ENCODE measurements at places on chromosomes 6 and 20. TPM values are rescaled to one million over a fixed set of nuclear protein-coding genes. Genes with fewer than 3 reads are reported as not detected.

DNA sequence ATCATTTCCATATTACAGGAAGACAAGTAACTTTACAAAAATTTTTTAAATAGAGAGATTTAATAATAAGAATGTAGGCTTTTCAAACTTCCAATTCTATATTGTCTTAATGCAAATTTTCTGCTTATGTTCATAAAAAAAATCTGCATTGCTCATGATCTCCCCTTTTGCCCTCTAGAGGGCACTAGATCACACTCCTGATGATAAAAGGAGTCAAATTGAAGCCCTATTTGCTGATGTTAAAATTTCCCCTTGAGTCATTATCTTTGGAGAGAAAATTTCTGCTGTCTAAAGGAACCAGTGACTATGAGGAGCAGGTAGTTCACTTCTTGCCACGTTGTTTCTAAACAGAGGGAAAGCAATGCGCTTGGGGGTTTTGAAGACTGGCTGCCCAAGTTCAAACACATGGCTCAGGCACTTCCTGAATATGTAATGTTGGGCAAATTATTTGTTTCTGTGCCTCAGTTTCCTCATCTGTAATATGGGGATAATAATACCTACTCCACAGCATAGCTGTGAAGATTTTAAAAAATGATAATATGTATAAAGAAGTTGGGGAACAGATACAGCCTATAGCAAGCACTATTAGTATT is 874.2 kb downstream of the TFAP2A start:
- no peak overlapping the region for H3K27ac ChIP-seq
- no peaks in the 10 kb centered on the region for H3K4me1 ChIP-seq
- H3K27me3 ChIP-seq, result no peaks in the 10 kb centered on the region
- no peaks in the 10 kb centered on the region for H3K36me3 ChIP-seq
- H3K4me3 ChIP-seq, result no peak overlapping the region

DNA sequence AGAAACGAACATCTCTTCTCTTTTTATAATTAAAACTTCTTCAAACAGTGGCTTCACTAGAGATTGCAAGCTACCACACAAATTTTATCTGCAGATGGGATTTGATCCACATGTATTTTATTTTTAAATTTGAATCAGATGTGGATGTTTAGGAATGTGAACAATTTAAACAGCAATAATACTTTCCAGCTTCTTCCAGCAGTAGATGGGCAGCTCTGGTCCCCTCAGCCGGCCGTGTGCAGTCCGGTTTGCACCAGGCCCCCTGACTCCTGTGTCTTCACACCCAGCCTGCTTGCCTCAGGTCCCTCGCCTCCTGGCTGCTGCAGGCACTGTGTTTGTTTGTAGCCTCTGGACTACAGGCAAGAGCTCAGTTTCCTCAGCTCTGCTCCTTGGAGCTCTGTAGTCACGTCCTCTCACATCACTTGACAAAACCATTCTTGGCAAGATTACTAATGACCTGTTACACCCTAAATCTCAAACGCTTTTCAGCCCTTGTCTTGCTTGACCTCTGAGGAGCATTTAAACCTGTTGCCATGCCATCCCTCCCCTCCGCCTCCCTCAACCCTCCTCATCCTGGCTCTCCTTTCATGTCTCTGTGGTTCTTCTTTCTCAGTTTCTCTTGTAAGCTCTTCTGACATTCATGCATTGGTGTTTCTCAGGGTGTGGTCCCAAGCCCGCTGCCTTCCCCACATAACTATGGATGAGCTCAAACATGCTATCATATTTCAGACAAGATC is 13.2 kb upstream of the ZBTB24 start:
- DNase-seq, result no peak
- H3K27me3 ChIP-seq, result no peaks in the 10 kb centered on the region
- no peaks in the 10 kb centered on the region for H3K36me3 ChIP-seq
- no peak overlapping the region for H3K4me3 ChIP-seq
- H3K4me1 ChIP-seq, result peaks cover 10% of the 10 kb centered on the region

GRCh38 chr6:13854716-13855250 is 40.4 kb upstream of the MCUR1 start:
- no peak for DNase-seq
- no peaks in the 10 kb centered on the region for H3K36me3 ChIP-seq
- H3K27ac ChIP-seq, result no peak overlapping the region
- H3K4me1 ChIP-seq, result no peaks in the 10 kb centered on the region
- no peak overlapping the region for H3K4me3 ChIP-seq

DNA sequence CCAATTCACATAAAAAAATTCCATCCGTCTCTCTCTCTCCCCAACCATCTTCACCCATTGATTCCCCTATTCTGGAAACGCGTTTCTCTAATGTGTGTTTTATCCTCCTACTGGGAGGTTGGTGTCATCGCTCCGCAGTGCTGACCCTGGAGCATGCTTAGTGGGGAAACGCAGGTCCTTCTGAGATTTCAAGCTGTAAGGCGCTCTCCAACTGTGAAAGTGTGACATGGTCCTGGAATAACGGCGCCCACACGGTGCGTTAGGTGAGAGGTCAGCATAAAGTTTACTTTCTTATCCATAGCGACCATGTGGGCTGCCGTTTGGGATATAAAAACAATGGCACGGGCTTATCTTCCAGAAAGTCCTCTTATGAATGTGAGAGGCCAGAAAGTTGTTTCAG is 123.9 kb downstream of the WDR27 start:
- no peak overlapping the region for H3K27ac ChIP-seq
- H3K4me3 ChIP-seq, result no peak overlapping the region
- no peaks in the 10 kb centered on the region for H3K4me1 ChIP-seq
- no peaks in the 10 kb centered on the region for H3K27me3 ChIP-seq
- DNase-seq, result no peak
- no peaks in the 10 kb centered on the region for H3K36me3 ChIP-seq

GRCh38 chr6:111367393-111368088 is 115.5 kb downstream of the REV3L start:
- no peaks in the 10 kb centered on the region for H3K4me1 ChIP-seq
- H3K27me3 ChIP-seq, result no peaks in the 10 kb centered on the region
- no peak overlapping the region for H3K27ac ChIP-seq
- no peak overlapping the region for H3K4me3 ChIP-seq
- no peak for DNase-seq

GRCh38 chr20:3330046-3330741 is 77.3 kb downstream of the DNAAF9 start:
- no peak overlapping the region for H3K4me3 ChIP-seq
- H3K27ac ChIP-seq, result no peak overlapping the region
- no peaks in the 10 kb centered on the region for H3K36me3 ChIP-seq
- peaks cover 24% of the 10 kb centered on the region for H3K4me1 ChIP-seq
- no peaks in the 10 kb centered on the region for H3K27me3 ChIP-seq

- H3K36me3 ChIP-seq, result no peaks in the 10 kb centered on the region
- no peaks in the 10 kb centered on the region for H3K4me1 ChIP-seq
- no peaks in the 10 kb centered on the region for H3K27me3 ChIP-seq
- no peak overlapping the region for H3K4me3 ChIP-seq
- H3K27ac ChIP-seq, result no peak overlapping the region
Measured at GRCh38 chr6:126963077-126963809, 155.2 kb upstream of the RSPO3 start.

DNA sequence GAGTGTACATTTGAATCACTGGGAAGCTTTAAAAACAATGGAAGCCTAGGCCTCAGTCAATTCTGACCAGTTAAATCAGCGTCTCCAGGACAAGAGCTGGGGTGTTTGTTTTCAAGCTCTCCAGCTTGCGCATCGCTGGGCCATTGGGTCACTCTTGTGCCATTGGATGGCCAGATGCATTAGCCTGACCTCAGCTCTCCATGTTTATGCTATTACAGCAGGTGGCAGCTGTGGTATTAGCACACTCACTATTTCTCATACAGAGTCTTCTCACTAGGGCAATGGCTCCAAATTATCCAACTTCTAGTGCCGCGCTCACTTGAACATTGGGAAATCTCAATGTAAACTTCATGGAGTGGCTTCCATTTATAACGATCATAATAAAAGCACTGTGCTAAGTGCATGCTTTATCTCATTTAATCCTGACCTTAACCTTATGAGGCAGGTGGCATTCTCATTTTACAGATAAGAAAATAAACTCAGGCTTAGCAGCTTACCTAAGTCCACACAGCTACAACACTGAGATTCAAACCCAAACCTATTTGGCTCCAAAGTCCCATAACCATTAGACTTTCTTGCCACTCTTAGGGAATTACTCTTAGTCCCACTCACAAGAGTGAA is 108.8 kb downstream of the PPP1R14C start:
- H3K4me3 ChIP-seq, result no peak overlapping the region
- no peaks in the 10 kb centered on the region for H3K4me1 ChIP-seq
- no peaks in the 10 kb centered on the region for H3K36me3 ChIP-seq
- no peak overlapping the region for H3K27ac ChIP-seq

GRCh38 chr20:14415467-14415866 is 78.1 kb upstream of the FLRT3 start:
- no peaks in the 10 kb centered on the region for H3K36me3 ChIP-seq
- H3K27me3 ChIP-seq, result no peaks in the 10 kb centered on the region
- no peak overlapping the region for H3K27ac ChIP-seq
- H3K4me3 ChIP-seq, result no peak overlapping the region
- DNase-seq, result no peak
- H3K4me1 ChIP-seq, result no peaks in the 10 kb centered on the region

DNA sequence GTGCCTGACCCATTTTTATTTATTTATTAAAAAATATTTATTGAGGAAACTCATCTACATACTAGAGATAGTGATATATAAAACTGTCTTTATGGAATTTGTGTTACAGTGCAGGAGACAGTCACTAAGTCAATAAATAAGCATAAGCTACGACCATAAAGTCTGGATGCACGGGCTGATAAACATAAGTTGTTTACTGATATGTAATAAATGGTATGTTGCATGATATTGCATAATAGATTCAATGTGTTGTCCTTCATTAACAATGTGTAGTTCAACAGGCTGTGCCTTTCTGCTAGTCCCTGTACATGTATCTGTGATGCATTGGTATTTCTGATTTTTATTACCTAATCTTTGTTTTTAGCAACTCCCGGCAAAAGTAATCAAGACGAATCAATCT is 311.2 kb downstream of the ARHGAP18 start:
- no peaks in the 10 kb centered on the region for H3K4me1 ChIP-seq
- no peak for DNase-seq
- H3K27me3 ChIP-seq, result no peaks in the 10 kb centered on the region
- no peaks in the 10 kb centered on the region for H3K36me3 ChIP-seq
- no peak overlapping the region for H3K27ac ChIP-seq

DNA sequence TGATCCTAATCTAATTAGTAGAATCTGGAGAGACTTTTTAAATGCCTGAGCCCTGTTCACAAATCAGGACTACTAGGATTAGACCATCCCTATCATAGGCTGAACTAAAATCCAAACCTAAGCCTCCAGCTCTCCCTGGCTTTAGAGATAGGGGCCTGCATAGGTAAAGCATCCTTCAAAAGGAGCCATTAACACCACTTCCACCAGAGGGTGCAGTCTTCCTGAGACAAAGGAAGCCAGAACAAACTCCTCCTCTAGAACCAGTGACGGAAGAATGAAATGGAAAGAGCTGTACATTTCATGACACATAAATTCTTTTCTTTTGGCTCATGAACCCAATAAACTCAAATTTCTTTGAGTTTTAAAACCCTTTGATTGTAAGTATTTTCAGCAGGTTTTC is 291.2 kb upstream of the ADGRB3 start:
- no peak for DNase-seq
- H3K27ac ChIP-seq, result no peak overlapping the region

DNA sequence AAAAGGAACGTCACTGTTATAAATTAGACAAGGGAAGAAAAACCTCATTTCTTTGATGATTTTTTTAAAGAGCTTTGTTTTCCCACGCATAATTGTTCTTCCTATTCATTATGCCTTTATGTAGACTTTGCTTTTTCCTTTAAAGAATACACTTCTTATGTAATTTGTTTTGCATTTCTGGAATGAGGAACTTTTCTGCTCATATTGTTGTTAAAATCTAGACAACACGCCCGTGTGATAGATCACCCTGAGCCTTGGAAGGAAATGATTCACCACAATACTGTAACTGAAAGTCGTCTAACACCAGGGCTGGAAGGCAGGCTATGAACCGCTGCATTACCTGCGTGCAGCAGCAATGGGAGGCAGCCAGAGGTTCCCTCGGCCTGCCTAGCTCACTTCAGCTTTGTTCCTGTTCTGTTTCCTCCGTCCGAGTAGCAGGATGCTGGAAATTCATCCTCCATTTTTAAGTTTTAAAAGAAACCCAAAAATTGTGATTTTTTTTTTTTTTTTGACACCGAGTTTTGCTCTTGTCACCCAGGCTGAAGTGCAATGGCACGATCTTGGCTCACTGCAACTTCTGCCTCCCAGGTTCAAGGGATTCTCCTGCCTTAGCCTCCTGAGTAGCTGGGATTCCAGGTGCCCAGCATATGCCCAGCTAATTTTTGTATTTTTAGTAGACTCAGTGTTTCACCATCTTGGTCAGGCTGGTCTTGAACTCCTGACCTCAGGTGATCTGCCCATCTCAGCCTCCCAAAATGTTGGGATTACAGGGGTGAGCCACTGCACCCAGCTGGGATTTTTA is 49.6 kb upstream of the ZNF217 start:
- H3K4me3 ChIP-seq, result peak overlapping the region; percentile 26
- H3K4me1 ChIP-seq, result peaks cover 37% of the 10 kb centered on the region
- H3K27ac ChIP-seq, result peak overlapping the region; percentile 59
- DNase-seq, result peak; percentile 84
- no peaks in the 10 kb centered on the region for H3K27me3 ChIP-seq
- H3K36me3 ChIP-seq, result no peaks in the 10 kb centered on the region

GRCh38 chr20:14879020-14879697 is 541.7 kb upstream of the FLRT3 start:
- no peaks in the 10 kb centered on the region for H3K4me1 ChIP-seq

Gene TRPC4AP
- total RNA-seq, result 63.0 TPM

Gene GSTA2
- total RNA-seq, result not detected

Gene SIGLEC1
- total RNA-seq, result 0.30 TPM

Gene C4B
- 5.8 TPM for total RNA-seq

Gene MUC22
- not detected for total RNA-seq

Gene TRIM40
- total RNA-seq, result not detected

Measured in CD4-positive, alpha-beta memory T cell (primary cell).